ENCODE measurements at places on chromosomes 5 and 9.
A peak's percentile ranks its signal among the peaks of the same experiment; 100 is the strongest.

DNA sequence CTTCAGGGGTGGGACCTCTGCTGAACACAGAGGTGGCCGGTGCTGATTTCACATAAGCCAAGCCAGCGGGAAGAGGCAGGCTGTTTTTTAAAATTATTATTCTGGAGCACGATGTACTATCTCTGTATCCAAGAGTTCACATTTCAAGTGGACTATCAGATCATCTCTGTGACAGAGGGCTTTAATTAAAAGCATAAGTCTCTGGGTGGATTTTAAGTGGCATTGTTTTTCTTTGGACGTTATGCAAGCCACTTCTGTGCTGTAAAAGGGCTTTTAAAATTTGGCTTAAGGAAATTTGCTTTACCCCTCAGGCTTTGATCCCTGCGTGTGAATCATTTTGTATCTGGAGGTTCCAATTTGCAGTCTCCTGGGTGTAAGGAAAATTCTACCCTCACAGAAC is 124.7 kb downstream of the PALM2AKAP2 start:
- DNase-seq = no peak

- DNase-seq = no peak
These were observed 29.6 kb downstream of the PAX5 start for GRCh38 chr9:37004424-37004935.

GRCh38 chr9:136589766-136590763 is 44.2 kb upstream of the NOTCH1 start:
- no peak for DNase-seq

DNA sequence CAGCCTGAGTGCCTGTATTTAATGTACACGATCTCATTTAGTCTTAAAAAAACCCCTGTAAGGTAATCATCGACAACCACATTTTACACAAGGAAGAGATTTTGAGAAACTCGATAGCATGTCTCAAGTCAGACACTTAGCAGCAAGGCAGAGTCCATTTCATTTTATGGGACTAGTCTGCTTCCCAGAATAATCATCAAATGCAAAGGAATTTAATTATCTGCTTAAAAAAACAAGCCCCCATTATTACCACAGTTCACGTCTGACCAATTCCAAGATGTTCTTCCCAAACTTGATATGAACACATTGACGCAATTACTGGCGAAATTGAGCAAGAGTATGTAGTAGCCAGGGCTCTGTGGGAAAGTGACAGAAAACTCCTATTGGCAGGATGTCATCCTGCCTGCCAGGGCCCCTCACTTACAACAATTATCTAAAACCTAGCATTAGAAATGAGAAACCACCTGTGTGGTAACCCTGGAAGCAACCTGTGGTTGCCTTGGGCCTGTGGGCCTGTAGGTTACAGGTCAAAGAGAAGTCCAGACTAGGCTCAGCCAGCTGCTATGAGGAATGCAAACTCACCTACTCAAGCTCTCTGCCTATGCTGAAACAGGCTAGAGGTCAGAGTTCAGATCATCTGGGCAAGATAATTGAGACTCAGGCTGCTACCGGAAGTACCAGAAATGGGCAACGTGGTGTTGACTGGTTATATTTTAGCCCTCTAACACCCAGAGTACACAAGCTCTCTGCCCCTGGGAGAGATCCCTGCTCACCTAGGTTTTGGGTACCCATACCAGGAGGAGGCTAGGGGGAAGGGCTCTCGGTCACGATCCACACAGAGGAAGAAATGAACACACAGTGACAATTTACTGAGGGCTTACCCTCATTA is 1.6 kb downstream of the B4GALT1 start:
- DNase-seq = peak; percentile 45

Measured in activated naive CD8-positive, alpha-beta T cell treated with anti-CD3 and anti-CD28 coated beads, Interleukin-2, amount 10 ng/mL, durations not matched to agents 7 days and 5 days (primary cell).